ENCODE measurements at places on chromosomes 5 and 9. TPM values are rescaled to one million over a fixed set of nuclear protein-coding genes. Genes with fewer than 3 reads are reported as not detected.

The BTNL8 gene
- not detected for total RNA-seq

The PCDHA12 gene
- not detected for total RNA-seq

The POLR3G gene
- total RNA-seq: 10.1 TPM

The LEAP2 gene
- 1.8 TPM for total RNA-seq

The PKD2L2 gene
- total RNA-seq: not detected

The ANXA6 gene
- 272 TPM for total RNA-seq

The SLC6A19 gene
- total RNA-seq: not detected

GRCh38 chr5:80703747-80704146 lies 49.0 kb upstream of the DHFR start:
- no peak overlapping the region for H3K4me3 ChIP-seq
- H3K4me1 ChIP-seq: peaks cover 11% of the 10 kb centered on the region
- no peak overlapping the region for H3K27ac ChIP-seq
- H3K36me3 ChIP-seq: peaks cover 15% of the 10 kb centered on the region
- no peaks in the 10 kb centered on the region for H3K27me3 ChIP-seq

- H3K27ac ChIP-seq: no peak overlapping the region
- H3K4me1 ChIP-seq: no peaks in the 10 kb centered on the region
- H3K4me3 ChIP-seq: no peak overlapping the region
- DNase-seq: no peak
Measured at GRCh38 chr5:64518793-64519192, 13.0 kb downstream of the RGS7BP start.

DNA sequence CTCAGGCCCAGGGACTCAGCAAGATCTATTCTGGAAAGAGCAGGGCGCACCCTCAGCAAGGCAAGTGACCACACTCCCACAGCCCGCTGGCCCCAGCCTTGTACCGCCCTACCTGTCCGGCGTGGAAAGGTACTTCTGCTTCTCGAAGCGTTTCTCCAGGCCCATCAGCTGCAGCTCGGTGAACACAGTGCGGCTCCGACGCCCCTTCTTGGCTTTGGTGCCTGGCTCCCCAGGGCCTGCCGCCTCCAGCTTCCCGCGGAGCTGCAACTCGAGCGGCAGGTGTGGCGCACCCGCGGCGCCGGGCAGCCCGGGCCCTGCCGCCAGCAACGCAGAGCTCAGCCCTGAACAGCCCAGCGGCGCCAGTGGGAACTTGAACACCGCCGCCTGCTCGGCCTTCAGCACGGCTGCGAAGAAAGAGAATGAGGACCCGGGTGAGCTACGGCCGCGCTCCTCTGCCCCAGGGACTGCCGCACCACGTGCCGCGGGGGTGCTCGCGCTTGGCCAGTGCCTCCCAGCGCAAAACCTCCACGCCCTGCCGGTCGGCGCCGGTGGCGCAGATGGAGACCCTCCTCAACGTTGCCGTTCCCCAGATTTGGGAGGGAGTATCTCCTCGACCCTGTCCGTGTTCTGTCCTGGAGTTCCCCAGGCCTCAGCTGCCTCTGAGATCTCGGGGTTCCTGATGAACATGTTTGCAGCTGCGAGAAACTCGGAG lies 2.2 kb downstream of the BARX1 start:
- no peak overlapping the region for H3K27ac ChIP-seq
- no peaks in the 10 kb centered on the region for H3K36me3 ChIP-seq
- H3K27me3 ChIP-seq: peaks cover 74% of the 10 kb centered on the region

DNA sequence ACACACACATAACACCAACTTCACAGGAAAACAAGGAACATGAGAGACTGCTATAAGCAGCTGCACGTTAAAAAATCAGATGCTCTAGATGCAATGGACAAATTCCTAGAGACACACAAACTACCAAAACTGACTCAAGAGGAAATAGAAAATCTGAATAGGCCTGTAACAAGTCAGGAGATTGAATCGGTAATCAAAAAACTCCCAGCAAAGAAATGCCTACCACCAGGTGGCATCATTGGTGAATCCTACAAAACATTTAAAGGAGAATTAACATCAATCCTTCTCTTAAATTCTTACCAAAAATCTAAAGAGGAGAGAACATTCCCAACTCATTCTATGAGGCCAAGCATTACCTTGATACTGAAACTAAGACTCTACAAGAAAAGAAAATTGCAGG lies 54.9 kb downstream of the NDST1 start:
- no peaks in the 10 kb centered on the region for H3K36me3 ChIP-seq
- no peaks in the 10 kb centered on the region for H3K4me1 ChIP-seq
- no peak overlapping the region for H3K27ac ChIP-seq
- no peaks in the 10 kb centered on the region for H3K27me3 ChIP-seq
- H3K4me3 ChIP-seq: no peak overlapping the region
- peak; percentile 69 for DNase-seq

- peaks cover 92% of the 10 kb centered on the region for H3K4me1 ChIP-seq
- peak overlapping the region; percentile 43 for H3K27ac ChIP-seq
- no peak for DNase-seq
- no peaks in the 10 kb centered on the region for H3K36me3 ChIP-seq
- no peaks in the 10 kb centered on the region for H3K27me3 ChIP-seq
- no peak overlapping the region for H3K4me3 ChIP-seq
Measured at GRCh38 chr9:89525446-89526374, 27.8 kb upstream of the SEMA4D start.

DNA sequence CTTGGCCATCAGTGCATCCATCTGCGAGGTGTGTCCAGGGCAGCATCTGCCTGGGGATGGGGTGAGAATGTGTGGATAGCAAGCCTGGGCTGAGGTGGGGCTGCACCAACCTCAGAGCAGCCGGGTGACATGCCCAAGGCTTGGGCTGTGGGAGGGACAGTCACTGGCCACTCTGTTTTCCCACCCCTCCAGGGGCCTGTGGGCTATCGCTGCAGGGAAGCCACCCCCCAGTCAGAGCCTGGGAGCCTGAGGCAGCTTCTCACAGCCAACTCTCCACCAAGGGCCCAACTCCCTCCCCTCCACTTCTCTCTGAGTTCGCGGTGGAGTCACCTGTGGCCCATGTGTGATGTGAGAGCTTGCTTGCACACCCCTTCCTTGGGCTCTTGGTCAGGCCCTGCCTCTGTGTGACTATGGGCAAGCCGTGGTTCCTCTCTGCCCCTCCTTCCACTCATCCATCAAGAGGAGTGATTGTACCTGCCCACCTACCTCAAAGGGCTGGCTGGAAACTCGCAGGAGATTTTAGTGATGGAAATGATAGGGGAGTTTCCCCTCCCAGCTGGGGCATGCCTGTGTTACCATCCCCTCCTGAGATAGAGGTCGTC lies 54.8 kb downstream of the DAB2IP start:
- no peak for DNase-seq
- no peaks in the 10 kb centered on the region for H3K4me1 ChIP-seq
- H3K36me3 ChIP-seq: no peaks in the 10 kb centered on the region
- H3K4me3 ChIP-seq: no peak overlapping the region
- no peak overlapping the region for H3K27ac ChIP-seq

DNA sequence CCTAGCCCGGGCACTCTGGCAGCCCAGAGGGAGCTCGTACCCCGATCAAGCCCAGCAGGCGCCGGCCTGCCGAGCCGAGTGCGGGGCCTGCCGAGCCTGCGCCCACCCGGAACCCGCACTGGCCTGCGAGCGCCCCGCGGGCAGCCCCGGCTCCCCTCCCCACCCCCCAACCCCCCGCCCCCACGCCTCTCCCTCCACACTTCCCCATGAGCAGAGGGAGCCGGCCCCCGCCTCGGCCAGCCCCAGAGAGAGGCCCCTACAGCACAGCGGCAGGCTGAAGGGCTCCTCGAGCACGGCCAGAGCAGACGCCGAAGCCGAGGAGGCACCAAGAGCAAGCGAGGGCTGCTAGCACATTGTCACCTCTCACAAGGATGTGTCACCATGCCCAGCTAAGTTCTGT lies 36.2 kb upstream of the CCDC180 start:
- peaks cover 4% of the 10 kb centered on the region for H3K36me3 ChIP-seq
- no peaks in the 10 kb centered on the region for H3K27me3 ChIP-seq
- H3K4me1 ChIP-seq: no peaks in the 10 kb centered on the region
- H3K4me3 ChIP-seq: no peak overlapping the region

DNA sequence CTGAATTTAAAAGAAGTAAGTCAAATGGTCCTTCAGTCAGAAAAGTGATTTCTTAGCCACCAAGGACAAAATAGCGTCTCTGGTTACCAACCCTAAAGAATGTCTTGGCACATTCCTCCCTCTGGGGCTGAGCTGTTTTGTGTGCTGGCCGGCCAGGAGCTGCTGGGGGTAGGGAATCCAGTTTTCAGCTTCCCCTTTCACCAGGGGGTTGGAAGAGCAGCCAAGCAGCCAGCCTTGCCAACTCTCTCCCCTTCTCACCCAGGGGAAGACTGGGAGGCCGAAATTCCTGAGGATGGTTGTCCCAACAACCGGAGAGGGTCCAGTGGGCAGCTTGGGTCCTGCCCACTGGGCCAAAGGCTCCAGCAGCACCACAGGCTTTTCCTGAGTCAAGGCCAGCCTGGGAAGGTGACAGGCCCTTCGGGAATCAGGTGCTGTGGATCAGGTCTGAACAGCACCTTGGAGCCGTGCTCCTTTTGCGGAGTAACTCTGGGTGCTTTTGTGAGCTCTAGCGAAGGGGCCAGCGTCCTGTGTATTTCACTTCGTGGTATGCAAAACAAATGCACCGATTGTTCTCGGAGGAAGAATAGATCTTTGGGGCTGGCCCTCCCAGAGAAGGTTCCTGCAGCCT lies 4.2 kb downstream of the WWC1 start:
- H3K4me1 ChIP-seq: peaks cover 8% of the 10 kb centered on the region
- peaks cover 24% of the 10 kb centered on the region for H3K27me3 ChIP-seq
- no peak overlapping the region for H3K27ac ChIP-seq

DNA sequence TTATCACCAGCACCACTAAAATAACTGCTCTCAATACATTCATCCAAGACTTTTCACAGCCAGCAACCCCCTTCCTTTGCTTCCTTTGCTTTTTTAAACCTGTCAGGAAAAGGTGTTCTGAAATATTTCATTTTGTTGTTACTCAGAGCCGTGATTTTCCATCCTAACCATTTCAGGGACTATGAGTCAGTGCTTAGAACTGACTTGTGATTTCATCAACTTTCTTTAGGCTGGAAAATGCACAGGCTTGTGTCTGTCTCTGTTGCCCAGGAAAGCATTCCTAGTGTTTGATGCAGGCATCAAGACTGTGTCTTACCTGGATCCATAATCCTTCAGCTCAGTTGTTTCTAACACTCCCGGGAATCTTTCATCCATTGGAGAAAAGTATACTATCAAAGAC lies 805.6 kb downstream of the BRINP1 start:
- no peak for DNase-seq
- no peaks in the 10 kb centered on the region for H3K4me1 ChIP-seq
- no peaks in the 10 kb centered on the region for H3K36me3 ChIP-seq
- no peak overlapping the region for H3K4me3 ChIP-seq

DNA sequence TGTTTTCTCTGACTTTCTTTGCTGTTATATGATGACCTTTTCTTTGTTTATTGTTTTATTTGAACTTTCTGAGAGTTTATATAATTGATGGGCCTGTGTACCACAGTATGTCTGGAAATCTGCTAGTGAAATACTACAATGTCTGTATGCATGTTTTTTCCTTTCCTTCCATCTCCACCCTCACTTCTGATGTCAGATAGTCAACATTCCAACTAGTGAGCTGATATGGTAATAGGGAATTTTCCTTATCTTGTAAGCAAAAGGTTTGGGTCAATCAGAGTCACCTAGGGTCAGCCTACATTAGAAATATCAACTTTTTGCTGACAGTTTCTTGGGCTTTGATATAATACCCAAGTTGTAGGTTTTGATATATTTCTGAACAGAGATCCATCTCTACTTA lies 103.2 kb downstream of the MAT2B start:
- H3K36me3 ChIP-seq: no peaks in the 10 kb centered on the region
- H3K27me3 ChIP-seq: peaks cover 16% of the 10 kb centered on the region
- no peaks in the 10 kb centered on the region for H3K4me1 ChIP-seq

- no peaks in the 10 kb centered on the region for H3K36me3 ChIP-seq
- no peak overlapping the region for H3K27ac ChIP-seq
- no peaks in the 10 kb centered on the region for H3K4me1 ChIP-seq
- no peak overlapping the region for H3K4me3 ChIP-seq
- H3K27me3 ChIP-seq: peaks cover 2% of the 10 kb centered on the region
Measured at GRCh38 chr5:168014433-168015123, 276.9 kb upstream of the WWC1 start.

DNA sequence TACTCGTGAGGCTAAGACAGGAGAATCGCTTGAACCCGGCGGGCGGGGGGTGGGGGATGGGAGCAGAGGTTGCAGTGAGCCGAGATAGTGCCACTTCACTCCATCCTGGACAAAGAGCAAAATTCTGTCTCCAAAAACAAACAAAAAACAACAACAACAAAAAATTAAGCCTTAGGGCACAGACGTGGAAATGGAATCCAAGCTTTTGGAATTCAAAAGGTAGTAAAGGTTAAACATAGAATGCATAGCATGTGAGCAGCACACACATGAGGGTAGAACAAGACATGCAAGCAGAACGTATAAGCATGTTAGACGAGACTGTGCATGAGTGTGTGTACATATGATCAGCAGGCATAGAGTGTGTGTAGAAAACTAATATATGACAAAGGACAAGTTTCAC lies 68.0 kb downstream of the PTBP3 start:
- DNase-seq: no peak
- H3K4me3 ChIP-seq: no peak overlapping the region
- peaks cover 7% of the 10 kb centered on the region for H3K4me1 ChIP-seq
- H3K36me3 ChIP-seq: peaks cover 19% of the 10 kb centered on the region
- H3K27me3 ChIP-seq: no peaks in the 10 kb centered on the region

DNA sequence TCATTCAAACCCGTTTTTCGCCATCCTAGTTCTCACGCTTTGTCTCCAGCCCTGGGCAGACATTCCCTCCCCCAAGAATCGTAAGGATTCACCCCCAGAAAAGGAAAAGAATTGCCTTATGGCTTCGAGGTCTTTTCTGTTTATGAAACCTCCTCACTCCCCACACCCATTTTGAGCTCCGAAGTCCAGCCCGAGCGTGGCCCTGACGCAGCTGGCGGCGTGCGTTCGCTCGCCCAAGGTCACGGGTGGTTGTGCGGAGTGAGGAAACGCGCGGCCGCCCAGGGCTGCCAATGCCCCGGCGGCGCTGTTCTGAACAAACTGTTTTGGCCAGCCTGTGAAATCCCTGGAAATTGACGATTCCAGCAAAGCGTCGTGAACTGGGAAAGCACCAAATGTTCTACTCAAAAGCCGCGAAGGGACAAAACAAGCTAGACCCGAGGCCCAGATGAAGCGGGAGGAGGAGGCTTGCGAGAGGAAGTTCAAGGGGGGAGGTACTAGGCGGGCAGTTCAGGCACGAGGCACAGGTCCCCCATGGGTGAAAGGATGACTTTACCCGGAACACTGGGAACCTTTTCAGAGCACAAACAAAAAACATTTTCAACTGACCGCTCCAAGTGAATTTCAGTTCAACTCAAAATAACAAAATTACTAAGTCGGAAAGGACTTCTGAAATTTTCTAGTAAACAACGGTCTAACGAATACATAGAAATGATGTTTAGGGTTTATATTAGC lies 683 bp upstream of the ZFAND5 start:
- H3K27me3 ChIP-seq: no peaks in the 10 kb centered on the region
- peaks cover 20% of the 10 kb centered on the region for H3K36me3 ChIP-seq
- H3K27ac ChIP-seq: peak overlapping the region; percentile 95
- DNase-seq: peak; percentile 68

- no peak overlapping the region for H3K27ac ChIP-seq
- H3K4me3 ChIP-seq: no peak overlapping the region
- H3K36me3 ChIP-seq: peaks cover 74% of the 10 kb centered on the region
- no peak for DNase-seq
Measured at GRCh38 chr5:31452314-31452713, 79.6 kb downstream of the DROSHA start.

Measured in activated naive CD4-positive, alpha-beta T cell treated with anti-CD3 and anti-CD28 coated beads for 36 hours (primary cell).